CD4-positive, CD25-positive, alpha-beta regulatory T cell (primary cell): ENCODE measurements at places on chromosomes 7 and 10. TPM values are rescaled to one million over a fixed set of nuclear protein-coding genes. Genes with fewer than 3 reads are reported as not detected.

GRCh38 chr7:2843191-2843685, 870 bp downstream of the GNA12 start:
- H3K4me1 ChIP-seq: peaks cover 23% of the 10 kb centered on the region
- peak overlapping the region; percentile 13 for H3K4me3 ChIP-seq

DNA sequence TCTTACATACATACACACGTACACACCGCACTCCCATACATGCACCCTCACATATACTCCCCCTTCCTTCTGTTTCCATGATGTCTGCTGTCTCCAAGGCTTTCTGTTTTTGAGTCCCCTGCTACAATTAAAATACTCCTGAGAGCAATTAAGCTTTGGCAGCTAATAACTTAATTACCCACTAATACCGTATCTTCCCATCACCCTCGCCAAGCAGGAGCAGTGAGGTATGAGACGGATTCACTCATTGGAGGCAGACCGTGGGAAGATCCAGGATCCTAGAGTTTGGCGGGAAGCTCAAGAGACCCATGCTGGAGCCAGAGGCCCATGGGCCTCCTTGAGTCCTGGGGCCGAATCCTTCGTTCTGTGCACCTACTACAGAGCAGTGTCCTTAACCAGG, 1.7 kb upstream of the CALN1 start:
- no peaks in the 10 kb centered on the region for H3K27me3 ChIP-seq
- H3K36me3 ChIP-seq: no peaks in the 10 kb centered on the region
- H3K4me1 ChIP-seq: no peaks in the 10 kb centered on the region
- H3K4me3 ChIP-seq: no peak overlapping the region
- no peak overlapping the region for H3K27ac ChIP-seq

DNA sequence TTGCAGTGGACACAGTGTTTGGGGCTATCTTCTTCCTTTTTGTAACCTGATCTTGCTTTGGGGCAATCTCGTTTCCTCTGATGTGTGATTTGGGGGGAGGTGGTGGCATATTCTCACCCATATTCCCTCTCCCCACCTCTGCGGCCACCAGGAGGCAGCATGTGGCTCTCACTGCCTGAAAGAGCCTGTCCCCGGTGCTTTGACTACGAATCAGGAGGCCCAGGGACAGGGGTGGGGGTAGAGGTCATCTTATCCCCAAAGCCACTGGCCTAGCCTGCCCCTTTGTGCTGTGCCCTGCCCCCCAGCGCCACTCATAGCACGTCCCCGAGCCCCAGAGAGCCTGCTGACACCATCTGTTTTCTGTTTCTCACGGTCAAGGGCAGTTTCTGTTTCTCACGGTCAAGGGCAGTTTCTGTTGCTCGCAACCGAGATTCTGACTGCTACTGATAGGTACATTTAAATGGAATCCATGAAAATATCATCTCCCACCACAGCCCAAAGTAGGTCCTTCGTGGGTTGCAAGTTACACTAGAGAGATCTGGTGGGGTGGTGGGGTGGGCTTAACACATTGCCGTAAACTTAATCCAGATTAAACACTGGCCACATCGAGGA, 28.2 kb downstream of the PHYH start:
- H3K36me3 ChIP-seq: no peaks in the 10 kb centered on the region
- no peak overlapping the region for H3K27ac ChIP-seq
- H3K4me1 ChIP-seq: no peaks in the 10 kb centered on the region
- no peaks in the 10 kb centered on the region for H3K27me3 ChIP-seq

FFAR4 gene
- not detected for total RNA-seq

TRIM50 gene
- not detected for total RNA-seq

- H3K36me3 ChIP-seq: no peaks in the 10 kb centered on the region
- peaks cover 40% of the 10 kb centered on the region for H3K4me1 ChIP-seq
- DNase-seq: no peak
- peak overlapping the region; percentile 88 for H3K27ac ChIP-seq
- H3K27me3 ChIP-seq: no peaks in the 10 kb centered on the region
Observed at GRCh38 chr10:110566472-110567200, 859 bp upstream of the SMC3 start.

DNA sequence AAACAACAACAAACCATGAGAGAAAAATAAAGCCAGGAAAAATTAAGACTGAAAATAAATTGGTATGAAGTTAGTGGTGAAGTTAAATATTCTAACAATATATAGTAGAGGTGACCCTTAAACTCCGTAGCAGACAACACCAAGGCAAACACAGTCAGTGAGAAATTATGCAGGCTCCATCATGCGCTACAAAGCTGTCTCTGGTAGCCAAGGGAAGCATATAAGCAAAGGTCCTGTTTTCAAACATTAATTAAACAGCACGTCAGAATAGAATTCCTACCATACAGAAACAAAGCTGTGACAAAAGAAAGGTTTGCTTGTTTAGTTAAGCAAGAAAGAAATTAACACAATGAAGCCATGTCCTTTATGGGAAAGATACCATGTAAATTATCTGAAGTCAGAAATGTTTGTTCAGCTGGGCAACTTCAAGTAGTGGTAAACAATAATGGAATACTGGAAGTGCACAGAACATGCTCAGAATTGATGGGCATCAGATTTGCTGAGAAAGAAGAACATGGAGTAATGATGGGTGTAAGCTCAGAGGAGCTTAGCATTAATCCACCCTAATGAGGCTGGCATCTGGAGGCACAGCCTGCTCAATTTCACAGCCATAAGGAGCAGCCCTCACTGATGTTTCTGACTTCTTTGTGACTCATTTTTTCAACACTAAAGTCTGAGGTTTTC, 75.7 kb downstream of the IGF2BP3 start:
- H3K27me3 ChIP-seq: no peaks in the 10 kb centered on the region
- DNase-seq: no peak
- H3K4me3 ChIP-seq: no peak overlapping the region
- no peaks in the 10 kb centered on the region for H3K4me1 ChIP-seq
- no peaks in the 10 kb centered on the region for H3K36me3 ChIP-seq
